ENCODE measurements at places on chromosomes 13 and 19.

DNA sequence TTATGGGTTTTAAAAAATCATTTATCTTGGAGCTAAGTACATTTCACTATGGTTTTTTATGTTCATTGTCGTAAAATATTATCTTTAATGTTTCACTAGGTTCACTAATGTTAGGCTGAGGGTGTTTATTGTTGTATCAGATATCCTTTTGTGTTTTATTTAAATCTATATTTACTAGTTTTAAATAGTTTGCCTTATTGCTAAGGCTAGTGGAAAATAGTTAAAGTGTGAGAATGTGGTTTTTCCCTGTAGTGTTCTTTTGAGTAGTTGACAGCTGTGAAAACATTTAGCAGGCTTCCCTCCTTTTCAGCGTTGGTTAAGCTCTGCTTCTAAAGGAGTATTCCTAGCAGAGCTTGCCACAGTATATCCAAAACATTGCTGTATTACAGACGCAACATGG lies 139.0 kb downstream of the TM9SF2 start:
- no peak for DNase-seq

DNA sequence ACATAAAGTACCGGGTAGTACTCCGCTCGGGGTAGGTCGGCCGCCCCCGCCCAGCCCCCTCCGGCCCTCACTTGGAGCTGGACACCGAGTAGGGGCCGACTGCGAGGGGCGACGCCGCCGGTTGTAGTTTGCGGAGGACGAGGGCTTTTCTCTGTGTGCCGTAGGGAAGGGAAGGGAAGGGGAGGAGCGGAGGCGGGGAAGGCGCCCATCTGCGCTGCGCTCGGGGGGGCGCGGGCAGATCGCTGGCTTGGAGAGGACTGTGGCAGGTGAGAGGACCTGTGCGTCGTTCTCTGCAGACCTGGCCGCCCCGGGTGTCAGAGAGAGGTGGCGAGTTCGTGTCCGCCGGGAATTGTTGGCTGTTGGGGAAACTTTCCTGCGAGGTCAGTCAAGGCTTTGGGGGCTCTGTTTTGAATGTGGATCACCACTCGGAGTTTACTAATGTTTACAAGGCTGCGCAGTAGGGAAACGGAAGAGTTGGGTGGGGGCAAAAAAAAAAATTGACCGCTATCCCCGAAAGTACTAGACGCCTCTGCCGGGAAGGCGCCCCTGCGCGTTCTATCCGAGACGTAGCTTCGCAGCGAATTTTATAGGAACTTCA lies 1.4 kb downstream of the ING1 start:
- DNase-seq: peak; percentile 19

- DNase-seq: no peak
Observed at GRCh38 chr13:51004111-51004865, 94.7 kb downstream of the RNASEH2B start.

DNA sequence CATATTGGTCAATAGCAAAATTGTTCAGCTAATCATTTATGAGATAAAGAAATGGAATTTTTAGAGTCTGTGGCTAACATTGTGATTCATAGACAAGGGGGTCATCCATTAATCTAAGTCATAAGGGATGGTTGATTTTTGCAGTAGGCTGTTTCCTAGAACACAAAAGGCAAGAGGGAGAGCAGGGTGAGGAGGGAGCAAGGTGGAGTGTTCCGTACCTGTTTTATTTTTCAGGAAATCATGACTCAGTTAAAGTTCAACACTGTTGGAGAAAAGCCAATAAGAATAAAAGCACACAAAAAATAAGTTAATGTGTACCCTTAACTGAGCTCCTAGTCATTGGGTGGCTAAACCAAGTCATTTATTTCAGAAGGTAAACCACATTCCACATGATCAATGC lies 512.4 kb upstream of the ATXN8OS start:
- DNase-seq: no peak

DNA sequence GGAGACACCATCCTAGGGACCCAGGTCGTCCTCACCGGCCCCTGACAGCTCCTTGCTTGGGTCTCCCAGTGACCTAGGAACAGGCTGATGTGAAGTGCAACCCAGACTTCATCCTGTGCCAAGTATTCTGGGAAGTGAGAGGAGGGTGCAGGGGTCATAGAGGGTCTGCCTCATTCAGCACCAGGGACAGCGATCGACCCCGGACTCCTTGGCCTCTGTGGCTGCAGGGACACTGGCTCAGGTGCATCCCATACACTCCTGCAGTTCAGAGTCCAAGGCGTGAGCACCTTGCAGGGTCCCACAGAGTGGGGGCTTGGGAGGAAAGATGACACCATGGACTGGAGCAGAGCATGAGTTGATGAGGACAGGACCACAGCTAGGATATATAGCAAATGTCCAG lies 10.0 kb upstream of the OR10H2 start:
- DNase-seq: no peak

DNA sequence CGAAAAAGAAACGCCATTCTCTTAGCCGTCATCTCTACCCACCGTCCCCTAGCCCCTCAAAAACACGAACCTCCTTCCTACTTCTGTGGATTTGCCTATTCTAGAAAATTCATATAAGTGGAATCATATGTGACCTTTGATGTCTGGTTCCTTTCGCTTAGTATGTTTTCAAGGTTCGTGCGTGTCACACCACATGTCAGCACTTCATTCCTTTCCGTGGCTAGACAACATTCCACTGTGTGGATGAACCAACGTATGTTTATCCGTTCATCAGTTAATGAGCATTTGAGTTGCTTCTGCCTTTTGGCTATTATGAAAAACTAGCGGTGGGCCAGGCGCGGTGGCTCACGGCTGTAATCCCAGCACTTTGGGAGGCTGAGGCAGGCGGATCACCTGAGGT lies 14.0 kb upstream of the PPP1R12C start:
- DNase-seq: no peak

DNA sequence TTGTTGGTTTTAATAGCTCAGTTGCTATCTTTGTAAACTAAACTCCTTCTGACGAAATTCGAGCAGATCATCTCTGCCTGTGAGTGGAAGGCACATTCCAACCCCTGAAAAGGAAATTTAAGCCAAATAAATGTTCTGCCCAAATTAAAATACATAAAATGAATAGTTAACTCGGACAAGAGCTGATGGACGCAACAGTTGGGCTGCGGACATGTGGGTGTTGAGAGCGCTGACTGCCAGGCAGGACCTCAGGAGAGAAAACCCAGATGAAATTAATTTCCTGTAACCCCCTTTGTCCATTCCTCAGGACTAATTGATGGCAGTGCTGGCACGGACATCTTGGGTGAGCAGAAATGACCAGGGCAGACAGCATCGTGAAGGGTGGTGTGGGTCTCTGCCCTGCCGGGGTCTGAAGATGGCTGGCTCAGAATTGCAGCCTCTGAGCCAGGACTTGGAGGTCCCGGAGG lies 86.5 kb downstream of the TSHZ3 start:
- no peak for DNase-seq

DNA sequence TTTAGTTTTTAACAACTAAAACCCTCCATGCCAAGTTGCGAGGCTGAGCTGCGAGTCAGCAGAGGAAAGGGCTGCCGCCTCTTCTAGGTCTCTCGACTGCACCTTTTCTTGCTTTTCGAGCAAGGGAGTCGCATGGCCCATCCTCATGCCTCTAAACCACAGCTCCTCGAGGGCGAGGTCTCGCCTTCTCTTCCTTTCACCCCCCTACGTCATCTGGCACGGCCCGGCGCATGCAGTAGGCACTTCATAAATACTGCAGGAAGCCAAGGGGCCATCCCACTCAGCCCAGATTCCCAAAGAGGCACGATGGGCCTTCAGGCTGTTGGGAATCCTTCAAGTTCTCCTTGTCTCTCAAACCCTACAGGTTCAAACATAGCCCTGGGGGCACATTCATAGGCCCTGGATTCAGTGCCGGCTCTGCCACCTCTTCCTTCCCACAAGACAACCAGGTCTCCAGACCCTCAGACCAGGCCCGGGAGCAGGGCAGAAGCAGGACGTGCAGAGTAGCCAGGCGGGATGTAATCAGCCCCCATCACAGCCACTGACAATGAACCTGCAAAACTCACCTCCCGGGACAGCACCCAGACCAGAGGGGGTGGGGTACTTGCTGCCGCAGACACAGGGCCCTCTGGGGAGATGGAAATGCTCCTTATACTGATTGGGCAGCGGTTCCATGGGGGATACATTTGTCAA lies 41.7 kb downstream of the GGACT start:
- no peak for DNase-seq

GRCh38 chr19:47176071-47176626 lies 45.5 kb downstream of the SAE1 start:
- DNase-seq: no peak

- no peak for DNase-seq
Observed at GRCh38 chr13:20526664-20527063, 1.0 kb upstream of the CRYL1 start.

GRCh38 chr19:45790942-45791341 lies 1.7 kb downstream of the DMWD start:
- no peak for DNase-seq

DNA sequence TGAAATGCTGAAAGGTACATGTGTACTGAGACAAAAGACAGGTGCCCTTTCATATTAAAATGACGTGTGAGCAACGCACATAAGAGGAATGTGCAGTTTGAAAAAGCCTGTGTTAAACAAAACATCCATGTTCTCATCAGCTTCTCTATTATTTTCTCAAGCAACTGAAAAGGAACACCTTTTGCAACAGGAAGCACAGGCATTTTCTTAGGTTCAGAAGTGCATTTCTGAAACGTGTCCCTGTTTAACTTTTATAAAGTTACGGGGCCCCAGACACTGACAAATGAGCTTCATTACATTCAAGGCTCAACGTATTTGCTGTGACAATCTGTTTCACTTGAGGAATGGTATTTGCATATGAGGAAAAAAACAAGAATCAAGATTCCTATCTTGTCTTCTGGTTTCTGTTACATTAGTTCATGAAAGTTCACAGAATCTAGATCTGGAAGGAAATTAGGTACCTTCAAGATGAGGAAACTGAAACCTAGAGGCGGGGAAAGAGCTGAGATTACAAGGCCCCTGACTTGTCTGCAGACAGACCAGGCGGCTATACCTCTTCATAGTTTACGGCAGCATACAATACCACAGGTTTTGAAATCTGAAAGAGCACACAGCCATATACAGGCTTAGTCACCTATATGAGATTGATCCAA lies 431.7 kb downstream of the KLF12 start:
- no peak for DNase-seq

DNA sequence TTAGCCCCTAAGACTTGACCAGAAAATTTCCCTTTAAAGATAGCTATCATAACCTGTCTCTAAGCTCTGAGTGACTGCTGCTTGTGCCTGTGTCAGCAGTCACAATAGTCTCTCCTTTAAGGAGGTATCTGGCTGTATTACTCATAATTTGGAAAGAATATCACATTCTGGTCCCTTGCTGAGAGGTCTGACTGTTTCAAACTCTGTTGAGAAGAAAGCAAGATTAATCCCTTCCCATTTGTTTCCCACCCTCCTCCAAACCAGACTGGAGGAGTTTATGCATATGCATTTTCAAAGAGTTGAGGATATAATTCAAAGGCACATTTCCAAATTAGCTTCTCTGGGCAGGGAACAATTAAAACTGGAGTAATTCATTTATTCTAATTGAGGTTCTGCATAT lies 2.3 kb downstream of the HTR2A start:
- no peak for DNase-seq

DNA sequence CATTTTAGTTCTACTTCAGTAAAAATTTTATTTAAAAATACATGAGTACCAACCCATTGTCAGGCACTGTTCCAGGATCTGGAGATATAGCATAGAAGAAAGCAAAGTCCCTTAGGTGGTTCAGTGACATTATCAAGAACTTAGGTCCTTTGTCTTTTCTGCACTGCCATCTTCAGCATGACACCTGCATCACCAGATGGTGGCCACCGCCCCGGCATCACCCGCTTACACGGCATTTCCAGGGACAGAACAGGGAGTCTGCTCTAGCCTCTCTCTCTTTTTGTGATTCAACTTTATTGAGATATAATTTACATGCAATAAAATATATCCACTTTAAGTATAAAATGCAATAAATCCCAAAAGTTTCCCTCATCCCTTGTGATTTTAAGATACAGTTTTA lies 23.5 kb downstream of the DYRK1B start:
- DNase-seq: no peak

DNA sequence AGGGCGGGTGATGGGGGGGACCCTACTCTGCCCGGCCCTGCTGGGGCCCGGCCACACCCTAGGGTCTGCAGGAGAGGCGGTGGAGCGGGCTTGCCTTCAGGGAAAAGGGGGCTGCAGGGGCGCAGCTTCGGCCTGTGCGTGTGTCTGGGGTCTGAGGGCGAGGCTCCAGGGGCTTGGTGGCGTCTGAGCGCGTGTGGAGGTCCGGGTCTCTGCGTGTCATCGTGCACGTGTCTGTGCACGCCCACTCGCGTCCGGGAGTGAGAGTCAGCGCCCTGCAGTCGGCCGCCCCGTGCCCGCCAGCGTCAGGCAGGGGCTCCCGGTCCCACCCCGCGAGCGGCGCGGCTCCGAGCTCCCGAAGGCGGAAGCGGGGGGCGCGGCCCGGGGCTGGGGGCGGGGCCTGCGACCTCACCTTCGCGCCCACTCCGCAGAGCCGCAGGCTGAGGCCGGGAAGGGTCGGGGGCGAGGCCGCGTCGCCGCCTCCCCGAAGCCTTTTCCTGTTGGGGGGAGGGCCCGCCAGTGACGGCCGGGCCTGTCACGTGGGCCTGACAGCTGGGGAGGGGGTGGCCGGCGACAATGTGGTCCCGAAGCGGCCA lies at the start of gene ARHGAP45:
Gene ARHGAP45, plus strand, starts transcription at position 420 of the 593 bp plus-strand sequence. CDS start 239 bp downstream, outside the sequence.
- peak; percentile 82 for DNase-seq

DNA sequence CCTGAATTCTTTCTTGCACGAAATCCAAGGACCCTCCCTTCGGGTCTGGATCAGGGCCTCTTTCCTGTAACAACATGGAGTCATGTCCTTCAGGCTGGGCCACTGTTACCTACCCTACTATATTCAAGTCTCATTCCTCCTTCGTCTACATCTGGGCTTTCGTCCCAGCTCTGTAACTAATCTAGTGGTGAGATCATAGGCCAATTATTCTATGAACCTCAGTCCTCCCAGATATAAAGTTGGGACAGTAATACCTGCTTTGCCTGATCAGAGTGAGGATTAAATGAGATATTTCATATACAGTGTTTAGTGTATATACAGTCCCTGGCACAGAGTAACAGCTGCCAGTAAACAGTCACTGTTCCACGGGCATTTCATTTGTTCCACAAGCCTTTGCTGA lies 48.3 kb upstream of the ATP12A start:
- no peak for DNase-seq

- DNase-seq: no peak
Observed at GRCh38 chr19:33273065-33273736, 29.1 kb downstream of the CEBPA start.

Data from stimulated activated CD8-positive, alpha-beta memory T cell treated with anti-CD3 and anti-CD28 coated beads, Interleukin-15, amount 100 ng/mL, for 48 hours (primary cell).